ENCODE measurements at places on chromosomes 4 and X. TPM values are rescaled to one million over a fixed set of nuclear protein-coding genes. Genes with fewer than 3 reads are reported as not detected.

Gene RBM41
- total RNA-seq: 29.9 TPM

Gene WDR17
- 80.5 TPM for total RNA-seq

Gene DGAT2L6
- not detected for total RNA-seq

Gene SSX2
- total RNA-seq: not detected

Gene GAGE12C
- total RNA-seq: not detected

Gene DGKK
- total RNA-seq: 0.47 TPM

Gene SHOX
- total RNA-seq: under 0.01 TPM

All from occipital lobe (tissue), 3 donors.